ENCODE measurements at places on chromosomes 16 and 17.

DNA sequence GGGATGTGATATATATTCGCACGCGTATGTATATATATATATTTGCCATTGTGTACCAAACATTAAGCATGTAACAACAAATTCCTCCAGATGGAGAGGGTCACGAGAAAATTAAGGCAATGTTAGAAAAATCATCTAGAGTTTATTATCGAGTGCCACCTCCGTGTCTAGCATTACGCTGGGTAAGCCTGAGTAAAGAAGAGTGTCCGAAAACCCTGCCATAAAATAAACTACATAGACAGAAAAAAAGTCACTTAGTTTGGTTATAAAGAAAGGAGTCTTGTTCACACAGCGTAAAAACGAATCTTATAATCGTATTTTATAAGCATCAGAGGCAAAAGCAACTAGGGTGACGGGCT is 644 bp upstream of the RHOT1 start:
- no peak for DNase-seq

DNA sequence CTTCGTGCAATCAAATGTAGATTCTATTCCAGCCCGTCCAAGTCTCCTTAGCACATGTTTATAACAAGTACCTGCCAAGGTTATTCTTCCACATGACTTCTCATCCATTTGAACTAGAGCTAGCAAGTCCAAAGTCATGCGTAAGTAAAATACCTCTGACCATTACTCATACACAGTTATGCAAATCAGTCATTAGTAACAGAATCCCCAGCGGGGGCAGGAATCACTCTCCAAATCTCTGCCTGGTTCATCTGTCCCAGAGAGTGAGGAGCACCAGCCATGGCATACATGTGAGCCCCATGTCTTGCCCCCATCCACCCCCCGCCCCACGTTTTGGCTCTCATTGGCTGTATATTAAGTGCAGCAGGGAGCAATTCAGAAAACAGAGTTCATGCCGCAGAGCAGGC is 27.7 kb downstream of the SRL start:
- DNase-seq: peak; percentile 88

GRCh38 chr16:52964290-52964689 is 88.4 kb downstream of the CHD9NB start:
- DNase-seq: peak; percentile 45

- peak; percentile 89 for DNase-seq
Measured at GRCh38 chr17:37752482-37752881, 7.6 kb upstream of the HNF1B start.

DNA sequence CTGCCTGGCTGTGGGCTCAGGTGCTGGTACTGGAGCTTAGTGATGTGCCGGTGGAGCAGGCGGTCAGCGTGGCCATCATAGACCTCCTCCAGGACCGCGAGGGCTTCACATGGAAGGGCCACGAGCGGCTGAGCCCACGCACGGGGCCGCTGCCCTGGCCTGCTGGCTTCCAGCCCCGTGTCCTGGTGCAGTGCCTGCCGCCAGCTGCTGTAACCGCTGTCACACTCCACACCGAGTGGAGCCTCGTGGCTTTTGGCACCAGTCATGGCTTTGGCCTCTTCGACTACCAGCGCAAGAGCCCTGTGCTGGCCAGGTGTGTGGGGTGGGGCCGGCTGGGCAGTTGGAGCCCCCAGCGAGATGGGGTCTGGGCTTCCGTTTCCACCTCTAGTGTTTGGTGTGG is 12.0 kb downstream of the LLGL1 start:
- no peak for DNase-seq

DNA sequence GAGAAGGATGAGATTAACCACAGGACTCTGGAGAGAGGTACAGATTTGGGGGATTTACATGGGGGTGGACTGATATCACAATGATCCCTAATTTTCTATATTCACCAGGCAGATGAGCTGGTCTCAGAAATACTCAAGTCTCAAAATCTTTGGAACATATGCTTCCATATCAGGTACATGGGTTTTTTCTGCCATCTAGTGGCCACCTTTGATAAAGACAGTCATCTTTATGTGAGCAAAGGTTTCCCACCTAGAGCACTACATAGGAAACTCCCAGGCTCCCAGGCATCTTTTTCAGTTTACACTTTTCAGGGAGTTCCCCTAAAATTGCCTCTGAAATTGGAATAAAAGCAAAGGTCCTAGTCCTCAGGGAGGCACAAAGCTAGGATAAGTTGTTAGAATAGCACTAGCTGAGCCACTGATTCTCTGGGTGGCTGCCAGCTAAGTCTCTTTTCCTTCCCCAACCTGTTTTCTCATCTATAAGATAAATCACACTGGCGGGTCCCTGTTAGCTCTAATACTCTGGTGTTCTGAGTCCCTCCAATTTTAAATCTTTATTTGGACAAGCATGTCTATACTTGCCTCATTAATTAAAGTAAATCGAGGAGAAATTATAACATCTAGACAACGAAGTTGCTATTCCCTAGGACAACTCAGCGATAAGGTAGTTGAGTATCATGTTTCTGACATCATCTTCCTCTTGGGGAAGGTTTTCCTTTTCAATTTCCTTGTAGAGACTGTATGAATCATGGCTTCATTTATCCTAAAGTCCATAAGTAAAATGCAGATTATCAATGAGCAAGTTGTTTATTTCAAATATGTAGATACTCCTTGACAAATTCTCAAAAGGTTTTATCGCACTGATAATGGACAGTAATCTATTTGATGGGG is 19.0 kb upstream of the MON1B start:
- peak; percentile 62 for DNase-seq

GRCh38 chr17:927611-928461 is 51.7 kb downstream of the NXN start:
- peak; percentile 86 for DNase-seq

Data from AG20443 (cell line).